Activated naive CD8-positive, alpha-beta T cell treated with anti-CD3 and anti-CD28 coated beads for 36 hours (primary cell): ENCODE measurements at places on chromosomes 12 and 14.

DNA sequence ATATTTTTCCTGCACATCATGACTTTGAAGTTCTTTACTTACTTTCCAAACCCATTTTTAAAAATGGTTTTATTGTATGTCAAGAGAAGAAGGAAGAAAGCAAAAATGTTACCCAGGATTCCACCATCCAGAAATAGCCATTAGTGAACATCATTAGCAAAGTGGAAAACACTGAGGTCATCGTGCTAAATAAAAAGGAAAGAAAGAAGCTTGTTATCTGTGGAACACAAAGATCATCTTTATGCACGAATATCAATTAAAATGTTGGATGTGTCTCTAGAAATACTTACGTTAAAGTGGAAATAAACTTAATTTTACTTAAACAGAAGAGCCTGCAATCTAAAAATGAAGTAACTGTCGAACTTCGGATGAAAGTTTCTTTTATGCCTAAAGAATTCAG lies 27.3 kb downstream of the SFSWAP start:
- no peak for DNase-seq

GRCh38 chr12:47864646-47865235 lies 40.1 kb downstream of the VDR start:
- no peak for DNase-seq

- DNase-seq: no peak
These were observed 15.8 kb upstream of the TMEM30B start for GRCh38 chr14:61296719-61297502.

GRCh38 chr14:23056145-23056955 lies 970 bp downstream of the CDH24 start:
- DNase-seq: peak; percentile 76

DNA sequence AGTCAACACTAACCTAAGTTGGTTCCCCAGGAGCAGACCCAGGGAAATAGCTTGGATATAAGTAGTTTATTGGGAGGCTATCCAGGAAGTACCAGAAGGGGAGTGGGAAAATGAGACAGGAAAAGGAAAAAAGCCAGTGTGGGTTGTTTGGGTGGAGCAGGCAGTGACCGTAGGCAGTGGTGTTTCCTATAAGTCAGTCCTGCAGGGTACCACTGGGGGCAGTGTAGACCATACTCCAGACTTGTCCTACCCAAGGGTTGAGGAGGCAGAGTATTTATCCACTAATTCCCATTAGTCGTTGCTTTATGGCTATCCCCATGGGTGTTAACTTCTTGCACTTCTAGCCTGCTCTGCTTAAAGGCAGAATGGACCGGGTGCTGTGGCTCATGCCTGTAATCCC lies 6.4 kb upstream of the CCDC60 start:
- no peak for DNase-seq

DNA sequence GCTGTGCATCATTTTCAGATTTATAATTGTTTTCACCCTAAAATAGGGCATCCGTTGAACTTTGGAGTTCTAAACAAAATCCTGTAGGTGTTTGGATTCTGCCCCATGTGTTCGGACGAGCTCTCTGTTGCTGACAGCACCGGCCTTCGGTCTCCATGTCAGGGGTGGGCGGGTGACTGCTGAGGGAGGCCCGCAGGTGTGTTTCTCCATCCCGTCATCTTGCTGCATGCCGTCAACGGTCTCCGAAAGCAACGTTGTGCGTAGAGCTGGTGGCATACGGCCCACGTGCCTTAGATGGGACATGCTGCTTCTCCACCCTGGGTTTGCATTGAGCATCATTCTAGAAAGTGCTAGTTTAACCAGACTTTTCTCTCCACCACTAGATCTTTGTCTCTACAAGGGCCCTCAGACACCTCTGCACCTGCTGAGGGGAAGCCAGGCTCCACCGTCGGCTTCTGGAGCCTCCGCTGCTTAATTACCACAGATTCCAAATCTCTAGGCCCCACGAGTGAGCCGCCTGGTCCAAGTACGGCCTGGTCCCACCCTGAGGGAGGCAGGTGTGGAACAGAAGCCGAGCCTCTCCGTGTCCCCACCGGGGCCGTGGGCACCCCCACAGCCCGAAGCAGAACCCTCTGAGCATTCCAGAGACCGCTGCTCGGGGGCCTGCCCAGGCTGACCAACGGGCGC lies 15.7 kb upstream of the AMN start:
- DNase-seq: no peak

GRCh38 chr12:127944211-127944899 lies 322.6 kb upstream of the TMEM132C start:
- no peak for DNase-seq

DNA sequence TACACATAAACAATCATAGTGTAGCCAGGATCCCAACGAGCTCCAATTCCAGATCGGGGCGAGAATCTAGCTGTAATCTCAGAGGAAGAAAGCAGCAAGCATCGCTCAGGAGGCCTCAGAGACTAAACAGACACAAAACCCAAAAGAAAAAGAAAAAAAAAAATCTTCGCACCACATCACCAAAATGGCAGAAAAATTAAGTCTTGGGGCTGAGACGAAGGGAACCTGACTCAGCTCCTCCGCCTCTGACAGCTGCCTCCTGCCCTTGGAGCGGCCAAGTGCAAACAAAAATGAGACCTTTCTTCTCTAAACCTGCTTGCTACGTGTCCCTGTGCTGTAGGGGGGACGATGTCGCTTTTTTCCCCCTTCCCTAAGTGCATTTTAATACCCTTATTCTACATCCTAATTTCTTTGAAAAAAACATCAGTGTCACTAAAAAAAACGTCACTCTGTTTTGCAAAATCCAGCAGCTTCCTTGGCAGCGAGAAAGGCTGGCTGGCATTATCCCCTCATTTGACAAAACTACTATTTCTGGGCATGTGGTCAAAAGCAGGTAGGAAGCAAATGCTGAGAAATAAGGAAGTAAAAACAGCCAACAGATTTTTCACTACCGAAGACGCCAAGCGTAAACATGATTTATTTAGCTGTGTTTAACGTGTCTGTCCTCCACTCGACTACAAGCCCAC lies 30.5 kb downstream of the BCL11B start:
- no peak for DNase-seq

DNA sequence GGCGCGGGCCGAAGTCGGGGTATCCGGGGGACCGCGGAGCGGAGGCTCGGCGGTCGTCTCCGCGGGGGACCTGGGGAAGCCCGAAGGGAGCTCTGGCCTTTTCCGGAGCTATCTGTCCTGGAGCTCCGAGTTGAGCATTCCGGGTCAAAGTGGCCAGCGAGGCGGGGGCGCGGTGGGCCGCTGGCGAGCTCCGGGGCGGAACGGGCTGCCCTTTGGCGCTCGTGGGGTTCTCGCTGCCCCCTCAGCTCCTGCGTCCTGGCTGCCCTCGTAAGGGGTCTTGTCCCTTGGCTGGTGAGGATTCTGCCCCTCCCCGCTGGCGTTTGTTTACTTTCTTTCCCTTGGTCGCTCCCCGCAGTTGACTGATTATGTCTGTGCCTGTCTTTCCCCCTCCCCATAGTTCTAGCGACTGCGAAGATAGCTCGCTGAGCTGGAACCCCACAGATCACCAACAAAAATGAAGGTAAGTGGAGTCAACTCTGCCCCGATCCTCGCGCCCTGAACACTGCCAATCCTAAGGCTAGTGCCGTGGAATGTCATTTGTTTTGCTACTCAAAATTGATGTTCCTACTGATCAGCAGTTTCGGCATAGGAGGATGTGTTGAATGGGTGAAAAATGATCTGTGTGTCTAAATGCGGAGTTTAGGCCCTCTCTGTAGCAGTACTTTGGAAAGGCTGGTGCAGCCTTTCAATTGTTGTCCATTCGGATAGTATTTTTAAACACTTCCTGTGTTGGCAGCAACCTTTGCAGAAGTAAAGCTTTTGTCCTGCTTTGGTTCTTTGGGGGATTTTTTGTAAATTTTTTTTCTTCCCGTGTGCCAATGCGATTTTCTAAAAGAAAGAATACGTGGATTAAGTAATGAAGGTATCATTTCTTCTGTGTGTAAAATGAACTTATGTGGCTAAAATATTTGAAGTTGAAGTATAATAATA lies 1.3 kb downstream of the ARID4A start:
- peak; percentile 45 for DNase-seq

DNA sequence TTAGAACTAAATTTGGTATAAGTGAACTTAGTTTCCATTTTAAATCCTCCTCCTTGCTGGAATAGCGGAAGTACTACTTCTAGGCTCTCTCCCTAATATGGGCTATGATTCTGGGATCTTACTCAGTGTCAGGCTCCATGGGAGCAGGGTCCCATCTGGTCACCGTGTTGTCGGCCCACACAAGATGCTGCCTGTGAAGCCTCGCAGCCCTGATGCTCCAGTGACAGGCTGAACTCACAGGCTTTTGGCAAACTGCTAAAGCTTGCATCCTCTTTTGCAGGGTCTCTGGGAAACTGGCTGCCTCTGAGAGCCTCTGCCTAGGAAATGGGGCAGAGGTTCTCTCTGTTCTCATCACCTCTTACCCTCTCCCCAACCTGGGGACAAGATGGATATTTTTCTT lies 88.4 kb downstream of the RPAP3 start:
- no peak for DNase-seq
